ENCODE measurements at places on chromosomes 13 and 19.
A peak's percentile ranks its signal among the peaks of the same experiment; 100 is the strongest.

DNA sequence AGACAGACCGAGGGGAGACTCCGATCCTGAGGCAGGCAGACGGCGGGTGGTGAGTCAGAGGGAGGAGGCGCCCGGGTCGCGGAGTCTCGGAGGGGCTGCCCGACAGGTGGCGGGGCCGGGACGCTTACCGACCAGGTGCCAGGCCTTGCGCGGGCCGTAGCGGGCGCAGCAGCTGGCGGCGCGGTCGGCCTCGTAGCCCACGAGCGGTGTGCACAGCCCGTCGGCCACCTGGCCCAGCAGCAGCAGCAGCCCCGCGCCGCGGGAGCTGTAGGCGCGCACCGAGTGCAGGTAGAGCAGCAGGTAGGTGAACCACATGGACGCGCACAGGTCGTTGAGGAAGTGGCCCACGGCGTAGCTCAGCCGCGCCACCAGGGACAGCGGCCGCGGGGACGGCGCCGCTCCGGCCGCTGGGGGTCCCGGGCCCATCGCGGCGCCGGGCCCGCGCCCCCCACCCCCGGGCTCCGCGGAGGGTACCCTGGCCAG, 367 bp downstream of the MFSD12 start:
- DNase-seq = peak; percentile 45

DNA sequence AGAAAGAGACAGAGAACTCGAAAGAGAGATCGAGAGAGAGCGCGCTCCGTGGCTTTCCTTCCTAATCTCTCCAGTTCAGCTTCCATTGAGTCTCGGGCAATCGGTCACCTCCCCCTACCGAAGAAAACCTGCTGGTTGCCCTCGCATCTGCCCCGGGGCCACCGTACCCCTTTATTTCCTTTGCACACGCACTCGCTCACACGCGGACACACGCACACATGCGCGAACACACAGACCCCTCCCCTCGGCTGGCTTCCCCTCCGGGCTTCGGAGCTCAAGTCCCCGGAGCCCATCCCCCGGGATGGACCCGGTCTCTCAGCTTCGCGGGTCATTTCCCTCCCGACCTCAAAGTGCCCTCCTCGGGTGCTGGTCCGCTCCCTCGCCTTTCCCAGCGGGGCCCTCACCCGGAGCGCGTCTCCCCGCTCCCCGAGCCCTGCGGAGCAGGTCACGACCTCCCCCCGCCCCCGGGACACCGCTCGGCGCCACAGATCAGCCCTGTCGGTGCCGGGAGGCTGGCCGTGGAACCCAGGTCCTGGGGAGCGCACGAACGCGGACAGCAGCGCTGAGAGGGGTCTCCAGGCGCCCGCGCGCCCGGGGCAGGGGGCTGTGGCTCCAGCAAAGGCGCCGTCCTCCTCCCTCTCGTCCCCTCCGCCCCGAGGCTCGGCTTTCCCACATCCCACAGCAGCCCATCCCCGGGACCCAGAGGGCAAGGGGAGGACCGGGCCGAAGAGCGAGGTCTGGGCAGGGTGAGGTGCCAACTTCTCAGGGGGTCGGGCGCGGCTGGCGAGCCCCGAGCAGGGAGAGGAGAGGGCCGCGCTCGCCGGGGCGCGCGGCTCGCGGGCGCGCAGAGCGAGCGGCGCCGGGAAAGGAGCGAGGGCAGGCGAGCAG, 1.8 kb downstream of the DACH1 start:
- DNase-seq = no peak

DNA sequence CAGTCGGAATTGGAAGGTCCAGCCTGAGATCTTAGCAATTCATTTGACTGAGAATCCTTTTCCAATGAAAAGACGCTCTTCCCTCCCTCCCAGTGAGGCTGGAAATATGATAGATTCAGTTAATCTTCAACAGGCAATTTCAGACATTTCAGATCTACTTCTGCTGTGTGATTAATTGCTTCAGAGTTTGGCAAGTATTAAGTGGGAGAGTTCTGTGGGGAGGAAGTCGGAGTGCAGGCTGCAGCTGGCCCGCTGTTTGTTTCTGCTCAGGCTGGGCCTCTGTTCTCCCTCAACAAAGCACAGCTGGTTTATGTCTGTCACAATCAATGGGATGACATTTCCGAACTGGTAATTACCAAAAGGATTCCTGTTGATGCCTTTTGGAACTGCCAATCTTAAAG, 178.2 kb downstream of the NDFIP2 start:
- DNase-seq = no peak

DNA sequence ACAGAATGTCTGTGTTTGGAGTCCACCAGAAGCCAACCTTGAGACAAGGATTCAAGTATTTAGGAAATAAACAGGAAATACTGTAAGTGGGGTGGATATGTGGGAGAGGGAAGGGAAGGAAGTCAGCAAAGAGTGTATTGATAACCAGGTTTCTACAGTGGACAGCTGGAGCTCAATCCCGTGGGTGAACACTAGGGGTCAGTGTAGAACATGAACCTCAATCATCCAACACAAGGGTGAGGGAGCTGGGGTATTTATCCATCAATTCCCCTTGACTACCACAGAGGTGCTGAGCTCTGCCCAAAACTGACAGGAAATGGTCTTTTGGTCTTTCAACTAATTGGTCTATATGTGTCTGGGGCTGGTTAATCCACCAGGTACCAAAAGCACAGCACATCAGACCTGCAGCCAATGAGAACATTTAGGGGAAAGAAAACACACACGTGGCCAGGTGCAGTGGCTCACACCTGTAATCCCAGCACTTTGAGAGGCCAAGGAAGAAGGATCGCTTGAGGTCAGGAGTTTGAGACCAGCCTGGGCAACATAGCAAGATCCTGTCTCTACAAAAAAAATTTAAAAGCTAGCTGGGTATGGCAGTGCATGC, 5.6 kb upstream of the SYDE1 start:
- DNase-seq = no peak
